ENCODE measurements at places on chromosomes 13 and 19.

DNA sequence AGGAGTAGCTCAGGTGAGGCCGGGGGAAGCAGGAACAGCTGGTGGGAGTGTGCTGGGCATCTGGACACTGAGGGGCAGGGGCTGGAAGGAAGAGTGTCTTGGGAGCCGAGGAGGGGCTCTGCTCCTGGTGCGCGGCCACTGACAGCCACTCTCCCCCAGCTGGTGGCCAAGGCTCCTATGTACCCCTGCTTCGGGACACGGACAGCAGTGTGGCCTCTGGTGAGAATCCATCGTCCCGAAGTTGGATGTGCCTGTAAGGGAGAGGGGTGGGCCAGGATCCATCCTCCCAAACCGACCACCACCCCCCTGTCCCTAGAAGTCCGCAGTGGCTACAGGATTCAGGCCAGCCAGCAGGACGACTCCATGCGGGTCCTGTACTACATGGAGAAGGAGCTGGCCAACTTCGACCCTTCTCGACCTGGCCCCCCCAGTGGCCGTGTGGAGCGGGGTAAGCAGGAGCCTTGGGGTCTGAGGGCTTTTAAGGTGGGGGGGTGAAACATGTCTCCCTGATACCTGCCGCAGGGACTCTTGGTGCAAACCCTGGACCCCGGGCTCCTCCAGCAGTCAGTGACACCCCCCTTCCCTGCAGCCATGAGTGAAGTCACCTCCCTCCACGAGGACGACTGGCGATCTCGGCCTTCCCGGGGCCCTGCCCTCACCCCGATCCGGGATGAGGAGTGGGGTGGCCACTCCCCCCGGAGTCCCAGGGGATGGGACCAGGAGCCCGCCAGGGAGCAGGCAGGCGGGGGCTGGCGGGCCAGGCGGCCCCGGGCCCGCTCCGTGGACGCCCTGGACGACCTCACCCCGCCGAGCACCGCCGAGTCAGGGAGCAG, 2.0 kb upstream of the USF2 start:
- DNase-seq, result no peak

DNA sequence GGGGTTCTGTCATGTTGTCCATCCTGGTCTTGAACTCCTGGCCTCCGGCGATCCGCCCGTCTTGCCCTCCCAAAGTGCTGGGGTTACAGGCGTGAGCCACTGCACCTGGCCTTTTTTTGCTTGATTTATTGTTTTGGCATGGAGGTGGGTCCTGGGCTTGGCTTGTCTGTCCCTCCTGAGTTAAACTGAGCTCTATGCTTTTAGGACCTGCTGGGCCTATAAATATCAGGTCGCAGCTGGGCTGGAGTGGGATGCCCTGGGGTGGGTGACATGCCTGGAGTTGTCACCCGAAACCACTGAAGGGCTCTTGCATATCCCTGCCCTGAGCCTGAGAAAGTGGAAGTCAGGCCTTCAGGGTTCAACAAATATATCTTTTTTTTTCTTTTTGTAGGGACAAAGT, 5.5 kb downstream of the ARRDC5 start:
- no peak for DNase-seq

DNA sequence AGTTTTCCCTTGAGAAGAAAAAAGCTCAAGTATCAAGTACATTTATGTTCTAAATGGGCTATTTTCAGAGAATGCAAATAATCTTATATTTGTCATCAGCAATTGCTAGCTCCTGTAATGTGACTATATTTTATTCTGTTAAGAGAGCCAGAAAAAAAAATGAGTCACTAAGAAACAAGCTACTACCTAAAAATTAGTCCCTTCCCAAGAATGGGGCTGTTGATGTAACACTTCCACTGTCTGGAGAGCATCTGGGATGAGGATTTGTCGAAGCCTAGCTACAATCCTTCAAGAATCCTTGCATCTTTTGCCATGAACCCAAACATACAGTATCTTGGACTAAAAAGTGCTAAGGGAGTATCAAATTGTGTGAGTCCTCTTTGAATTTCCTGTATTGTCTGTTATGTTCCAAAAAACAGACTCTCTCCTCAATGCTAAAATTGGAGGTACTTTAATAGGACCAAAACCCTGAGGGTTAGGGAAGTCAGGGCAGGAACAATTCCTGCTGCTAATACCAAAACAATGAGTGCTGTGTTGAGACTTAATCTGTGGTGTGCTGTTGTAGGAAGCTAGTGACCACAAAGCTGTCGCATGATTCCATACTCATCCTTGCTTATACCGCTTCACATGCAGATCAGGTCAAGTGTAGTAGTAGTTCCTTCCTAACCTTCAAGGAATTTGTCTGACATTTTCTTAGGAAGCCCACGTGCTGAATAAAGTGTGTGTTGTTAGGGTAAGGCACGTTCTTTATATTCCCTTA, 4.9 kb upstream of the ZC3H13 start:
- DNase-seq, result no peak

DNA sequence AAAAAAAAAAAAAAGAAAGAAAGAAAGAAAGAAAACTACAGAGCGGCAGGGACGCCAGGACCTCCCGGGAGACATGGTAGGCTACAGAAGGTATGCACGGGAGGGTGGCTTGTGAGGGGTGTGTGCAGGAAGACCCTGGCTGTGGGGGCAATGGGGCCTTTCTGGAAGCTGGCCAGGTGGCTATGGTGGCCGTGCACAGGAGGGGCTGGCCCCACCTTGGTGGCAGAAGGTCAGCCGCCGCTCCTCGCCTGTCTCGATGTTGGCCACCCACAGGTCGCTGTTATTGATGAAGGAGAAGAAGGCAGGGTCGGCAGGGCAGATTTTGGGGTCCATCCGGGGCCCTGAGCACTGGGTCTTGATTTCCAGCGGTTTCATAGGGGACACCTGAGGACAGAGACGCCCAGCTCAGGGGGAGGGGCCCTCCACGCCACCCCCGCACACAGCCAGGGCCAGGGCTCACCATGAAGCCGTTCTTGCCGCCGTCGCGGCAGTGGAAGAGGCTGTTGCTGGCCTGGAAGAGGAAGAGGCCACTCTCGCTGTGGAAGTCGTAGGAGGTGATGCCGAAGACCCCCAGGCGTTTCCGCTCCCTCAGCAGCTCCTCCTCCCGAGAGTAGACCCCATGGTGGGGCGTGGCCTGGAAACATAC, 19.8 kb downstream of the DPP9 start:
- DNase-seq, result no peak

DNA sequence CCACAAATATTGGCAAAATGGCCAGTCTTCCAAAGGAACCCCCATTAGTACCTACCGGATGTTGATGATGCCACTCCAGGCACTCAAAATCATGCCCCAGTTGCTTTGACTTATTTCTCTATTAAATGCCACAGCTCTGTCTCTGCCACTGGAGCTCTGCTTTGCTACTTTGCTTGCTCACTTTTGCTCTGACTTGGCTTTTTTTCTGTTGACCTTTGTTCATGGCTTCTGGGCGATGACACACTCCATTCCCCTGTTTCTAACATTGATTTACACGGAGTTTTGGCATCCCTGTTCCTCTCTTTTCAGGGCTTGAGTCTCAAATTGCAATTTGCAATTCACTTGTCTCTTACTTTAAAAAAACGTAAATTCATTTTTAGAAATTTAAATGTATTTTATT, 217.1 kb upstream of the SPRY2 start:
- no peak for DNase-seq

Measured in stimulated activated CD4-positive, alpha-beta T cell treated with anti-CD3 and anti-CD28 coated beads, Interleukin-1b, Interleukin-23, amount 100 ng/mL, for 4 hours (primary cell).